Activated CD8-positive, alpha-beta memory T cell treated with anti-CD3 and anti-CD28 coated beads for 48 hours (primary cell): ENCODE measurements at places on chromosomes 11 and 22.

DNA sequence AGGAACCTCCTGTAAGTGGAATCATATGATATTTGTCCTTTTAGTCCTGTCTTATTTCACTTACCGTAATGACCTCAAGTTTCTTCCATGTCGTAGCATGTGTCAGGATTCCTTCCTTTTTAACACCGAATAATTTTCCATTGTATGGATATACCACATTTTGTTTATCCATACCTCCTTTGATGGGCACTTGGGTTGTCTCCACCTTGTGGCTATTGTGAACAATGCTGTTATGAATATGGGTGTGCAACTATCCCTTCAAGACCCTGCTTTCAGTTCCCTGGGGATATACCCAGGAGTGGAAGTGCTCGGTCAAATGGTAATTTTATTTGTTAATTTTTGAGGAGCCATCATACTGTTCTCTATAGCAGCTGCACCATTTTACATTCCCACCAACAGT is 244.9 kb upstream of the BLID start:
- no peak for DNase-seq

GRCh38 chr22:36010090-36010489 is 18.5 kb downstream of the RBFOX2 start:
- no peak for DNase-seq

DNA sequence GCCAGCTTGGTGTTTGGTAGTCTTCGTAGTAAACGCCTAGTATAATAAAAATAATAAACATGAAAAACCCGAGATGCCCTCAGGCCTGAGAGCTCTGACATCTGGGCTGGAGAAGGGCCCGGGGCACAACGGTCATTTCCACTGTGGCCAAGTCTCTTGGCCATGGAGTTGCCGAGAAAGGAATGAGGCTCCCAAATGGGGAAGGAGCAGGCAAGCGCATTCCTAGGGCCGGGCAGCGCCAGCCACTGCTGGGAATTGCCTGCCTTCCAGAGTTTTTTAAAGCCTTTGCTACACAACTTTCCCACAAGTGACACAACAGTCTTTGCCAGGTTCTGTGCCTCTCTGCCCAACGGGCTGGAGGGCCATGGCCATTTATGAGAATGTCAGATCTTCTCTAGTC is 103.4 kb downstream of the NAV2 start:
- no peak for DNase-seq

DNA sequence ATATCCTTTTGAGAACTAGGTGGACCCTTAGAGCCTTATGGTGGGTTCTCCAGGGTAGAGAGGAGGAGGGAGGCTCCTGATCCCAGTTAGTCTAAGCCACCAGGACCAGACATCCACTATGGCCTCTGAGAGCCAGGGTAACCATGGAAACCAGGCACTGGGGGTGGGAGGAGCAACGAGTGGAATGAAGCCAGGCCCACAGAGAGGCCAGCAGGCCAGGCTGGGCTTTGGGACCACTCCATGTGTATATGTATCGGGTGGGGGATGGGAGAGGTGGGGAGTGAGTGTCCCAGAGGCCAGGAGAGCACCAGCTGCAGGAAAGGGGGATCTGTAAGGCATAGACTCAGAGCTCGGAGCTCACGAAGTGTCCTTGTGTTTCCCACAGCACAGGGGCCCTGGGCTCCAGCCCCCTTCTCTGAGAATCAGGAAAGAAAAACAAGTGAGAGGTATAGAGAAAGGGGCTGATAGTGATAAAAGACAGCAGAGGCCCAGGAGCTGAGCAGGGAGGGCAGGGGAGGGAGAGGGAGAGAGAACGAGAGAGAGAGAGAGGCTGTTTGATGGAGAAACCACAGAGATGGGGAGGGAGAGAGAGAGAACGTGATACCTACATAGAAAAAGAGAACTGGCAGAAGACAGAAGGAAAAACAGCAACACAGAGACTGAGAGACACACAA is 15.5 kb upstream of the TSPAN18 start:
- DNase-seq: no peak

DNA sequence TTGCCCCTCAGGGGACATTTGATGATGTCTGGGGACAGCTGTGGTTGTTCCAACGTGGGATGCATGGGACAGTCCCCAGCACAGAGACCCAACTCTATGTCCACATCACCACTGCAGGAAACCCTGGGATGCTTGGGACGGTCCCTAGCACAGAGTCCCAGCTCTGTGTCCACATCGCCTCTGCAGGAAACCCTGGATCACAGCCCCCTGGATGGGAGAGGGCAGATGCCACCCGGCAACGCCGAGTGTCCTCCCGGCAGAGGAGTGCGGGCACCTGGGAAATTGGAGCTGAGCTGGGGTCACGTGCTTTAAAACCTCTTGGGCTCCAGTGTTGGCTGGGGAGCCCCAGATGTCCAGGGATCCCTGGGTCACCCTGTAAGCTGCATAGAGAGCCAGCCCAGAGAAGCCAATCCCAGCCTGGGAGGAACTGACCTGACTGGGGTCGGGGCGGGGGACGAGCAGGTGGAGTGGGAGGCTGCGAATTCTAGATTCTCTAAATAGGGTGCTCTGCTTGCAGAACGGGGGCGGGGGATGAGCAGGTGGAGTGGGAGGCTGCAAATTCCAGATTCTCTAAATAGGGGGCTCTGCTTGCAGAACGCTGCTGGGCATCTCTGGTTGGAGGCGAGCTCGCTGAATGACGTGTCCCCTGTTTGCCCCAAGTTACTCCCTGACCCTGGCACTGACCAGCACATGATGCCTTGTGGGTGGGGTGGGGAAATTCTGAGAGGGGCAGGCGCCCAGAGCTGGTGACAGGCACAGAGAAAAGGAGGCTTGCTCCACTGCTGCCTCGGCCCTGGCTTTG is 1197.8 kb downstream of the BRD1 start:
- DNase-seq: no peak

DNA sequence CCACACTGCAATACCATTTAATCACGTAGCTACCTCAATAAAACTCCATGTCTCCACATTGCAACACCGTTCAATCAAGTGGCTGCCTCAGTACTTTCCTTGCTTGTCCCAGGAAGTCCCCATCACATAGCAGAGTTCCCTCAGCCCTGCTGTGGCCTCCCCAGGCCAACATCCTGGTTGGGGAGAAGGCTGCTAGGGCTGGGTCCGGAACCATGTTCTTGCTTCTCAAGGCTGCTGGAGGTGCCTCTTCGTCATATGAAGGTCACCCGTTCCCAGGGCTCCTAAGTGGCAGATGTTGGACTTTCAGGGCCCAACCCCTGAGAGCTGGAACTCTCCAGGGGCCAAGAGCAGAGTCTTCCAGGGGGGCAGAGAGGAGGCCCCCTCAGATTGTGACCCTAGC is 3.3 kb downstream of the ART5 start:
- DNase-seq: no peak

GRCh38 chr11:97143463-97143862 is 753.6 kb downstream of the JRKL start:
- DNase-seq: no peak

DNA sequence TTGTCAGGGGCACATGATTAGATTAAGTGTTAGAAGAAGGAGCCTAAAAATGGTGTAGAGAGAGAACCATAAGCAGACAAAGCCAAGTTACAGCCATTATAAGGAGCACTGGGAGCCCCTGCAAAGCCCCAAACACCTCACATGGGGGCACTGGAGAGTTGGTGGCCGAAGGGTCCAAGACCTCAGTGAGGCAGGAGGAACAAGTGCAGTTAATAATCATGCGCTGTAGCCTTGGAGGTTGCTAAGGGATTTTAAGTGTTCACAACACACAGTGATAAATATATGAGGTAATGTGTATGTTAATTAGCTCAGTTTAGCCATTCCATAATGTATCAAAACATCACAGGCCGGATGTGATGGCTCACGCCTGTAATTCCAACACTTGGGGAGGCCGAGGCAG is 54.4 kb upstream of the JAM3 start:
- DNase-seq: no peak

DNA sequence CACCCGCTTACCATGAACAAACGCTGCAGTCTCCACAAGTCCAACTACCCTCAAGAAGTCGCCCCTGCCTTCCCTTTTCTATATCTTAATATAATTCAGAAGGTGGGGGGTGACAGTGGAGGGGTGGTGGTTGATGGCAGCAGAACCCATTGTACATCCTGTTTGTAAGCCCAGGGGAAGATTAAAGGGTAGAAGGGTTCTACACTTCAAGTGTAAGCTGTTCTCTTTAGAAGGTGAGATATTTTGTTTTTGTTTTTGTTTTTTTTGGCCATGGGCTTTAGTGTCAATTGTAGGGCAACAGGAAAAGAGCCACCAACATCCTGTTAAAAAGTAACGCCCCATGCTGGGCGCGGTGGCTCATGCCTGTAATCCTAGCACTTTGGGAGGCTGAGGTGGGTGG is 34.9 kb upstream of the RRAS2 start:
- DNase-seq: no peak

- no peak for DNase-seq
Observed at GRCh38 chr11:33819278-33820035, 45.1 kb upstream of the FBXO3 start.

DNA sequence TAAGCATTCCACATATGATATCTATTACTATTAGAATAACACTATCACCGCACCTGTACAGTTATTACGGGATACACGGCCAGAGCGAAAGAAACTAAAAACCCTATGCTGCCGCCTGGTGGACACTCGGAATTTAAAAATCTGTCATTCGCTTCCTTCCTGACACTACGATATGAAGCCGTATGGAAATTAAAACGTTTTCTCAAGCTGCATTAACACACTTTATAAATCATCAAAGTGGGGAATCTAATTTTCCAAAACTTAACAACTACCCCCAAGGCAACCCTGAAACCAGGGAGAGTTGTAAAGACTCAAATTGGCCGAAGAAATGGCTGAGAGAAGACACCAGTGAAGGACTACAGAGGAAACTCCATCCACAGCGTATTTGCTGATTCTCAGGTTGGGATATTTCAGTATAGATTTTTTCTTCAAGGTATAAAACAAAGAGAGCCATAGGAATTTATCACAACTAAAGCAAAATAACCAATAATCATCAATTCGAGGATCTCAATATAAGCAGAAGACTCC is 1.4 kb downstream of the CCDC73 start:
- peak; percentile 39 for DNase-seq

- no peak for DNase-seq
Observed at GRCh38 chr11:76636826-76637460, 33.6 kb downstream of the LRRC32 start.

GRCh38 chr11:84140386-84141169 is 854.4 kb upstream of the CCDC90B start:
- no peak for DNase-seq

DNA sequence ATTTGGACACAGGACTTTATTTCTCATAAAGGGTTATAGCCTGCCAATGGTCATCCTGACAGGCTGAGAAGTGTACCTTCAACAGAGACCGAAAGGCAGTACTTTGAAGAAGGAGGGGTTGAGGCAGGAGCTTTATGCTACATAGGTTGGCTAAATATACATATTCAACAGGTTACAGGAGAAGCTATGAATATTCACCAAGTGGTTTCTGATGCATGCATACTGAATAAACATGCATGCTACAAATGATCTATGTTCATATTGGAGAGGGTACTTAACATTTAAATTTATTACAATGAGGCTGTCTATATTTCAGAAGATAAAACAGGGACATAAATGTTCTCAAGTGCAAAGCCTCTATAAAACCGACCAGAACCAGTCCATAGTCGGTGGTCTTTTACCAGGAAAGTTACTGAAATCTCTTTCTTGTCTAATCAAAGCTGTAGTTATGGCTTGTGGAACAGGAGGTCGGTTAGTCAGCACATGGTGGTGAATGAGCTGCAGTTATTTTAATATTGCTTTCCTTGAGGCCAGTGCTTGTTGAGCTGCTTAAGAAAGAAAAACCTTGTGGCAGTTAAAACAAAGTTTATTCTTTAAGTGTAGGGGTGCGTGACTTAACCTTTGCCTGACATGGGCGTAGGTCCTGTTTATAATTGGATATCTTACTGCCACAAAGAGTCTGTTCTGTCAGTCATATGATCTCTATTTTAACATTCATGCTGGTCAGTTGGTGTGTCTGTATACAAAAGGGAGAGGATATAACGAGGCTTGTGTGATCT is 19.5 kb downstream of the CNTF start:
- DNase-seq: no peak

DNA sequence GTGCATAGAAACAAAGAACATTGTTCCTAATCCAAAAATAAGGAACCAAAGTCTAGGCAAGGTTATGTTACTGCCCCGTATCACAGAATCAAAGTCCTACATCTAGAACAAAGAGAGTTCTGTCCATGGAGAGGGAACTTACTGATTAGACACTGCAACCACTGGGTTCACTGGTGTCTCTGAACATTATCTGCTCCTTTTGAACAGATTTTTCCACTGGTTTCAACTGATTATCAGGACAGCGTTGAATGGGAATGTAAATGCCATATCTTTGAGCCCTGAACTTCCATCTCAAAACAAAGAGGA is 20.1 kb upstream of the OR8D2 start:
- no peak for DNase-seq

- no peak for DNase-seq
Observed at GRCh38 chr11:12777208-12777874, 103.1 kb downstream of the TEAD1 start.

DNA sequence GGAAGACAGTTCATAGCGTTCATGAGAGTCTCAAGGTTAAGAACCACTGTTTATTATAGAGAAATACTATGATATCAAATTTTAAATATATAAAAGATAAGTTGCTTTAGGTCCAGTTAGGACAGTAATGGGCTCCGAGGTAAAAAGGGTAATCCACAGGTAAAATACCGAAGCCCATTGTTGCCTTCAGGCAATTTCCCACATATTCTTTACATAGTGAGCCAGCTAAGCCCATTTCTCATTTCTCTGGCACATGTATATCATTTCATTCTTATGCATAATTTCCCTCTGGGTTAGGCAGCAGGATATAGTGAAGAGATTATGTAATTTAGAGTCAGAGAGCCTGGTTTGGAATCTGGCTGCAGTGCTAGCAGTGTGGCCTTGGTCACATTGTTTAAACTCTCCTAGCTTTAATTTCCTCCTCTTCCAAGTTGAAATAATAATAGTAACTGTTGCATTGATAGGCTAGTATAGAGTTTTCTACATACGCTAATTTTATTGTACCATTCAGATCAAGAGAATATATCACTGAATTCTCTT is 7.6 kb upstream of the POU2AF1 start:
- no peak for DNase-seq

DNA sequence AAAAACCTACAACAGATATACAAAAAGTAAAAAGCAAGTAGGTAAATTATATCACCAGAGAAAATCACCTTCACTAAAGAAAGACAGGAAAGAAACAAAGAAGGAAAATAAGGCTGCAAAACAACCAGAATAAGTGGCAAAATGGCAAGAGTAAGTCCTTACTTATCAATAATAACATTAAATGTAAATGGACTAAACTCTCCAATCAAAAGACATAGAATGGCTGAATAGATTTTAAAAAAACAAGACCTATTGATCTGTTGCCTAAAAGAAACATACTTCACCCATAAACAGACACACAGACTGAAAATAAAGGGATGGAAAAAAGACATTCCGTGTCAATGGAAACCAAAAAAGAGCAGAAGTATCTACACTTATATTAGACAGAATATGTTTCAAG is 695.7 kb upstream of the FAT3 start:
- no peak for DNase-seq

- no peak for DNase-seq
Observed at GRCh38 chr11:77548552-77549445, 41.0 kb upstream of the AQP11 start.
